ENCODE measurements at places on chromosomes 6 and 20.
A peak's percentile ranks its signal among the peaks of the same experiment; 100 is the strongest.

- no peak for DNase-seq
Measured at GRCh38 chr20:62601714-62602113, 40.6 kb upstream of the SLCO4A1 start.

GRCh38 chr6:30615958-30616810 is 859 bp downstream of the PPP1R10 start:
- DNase-seq, result no peak

GRCh38 chr6:158283304-158283980 is 28.8 kb upstream of the TULP4 start:
- no peak for DNase-seq

DNA sequence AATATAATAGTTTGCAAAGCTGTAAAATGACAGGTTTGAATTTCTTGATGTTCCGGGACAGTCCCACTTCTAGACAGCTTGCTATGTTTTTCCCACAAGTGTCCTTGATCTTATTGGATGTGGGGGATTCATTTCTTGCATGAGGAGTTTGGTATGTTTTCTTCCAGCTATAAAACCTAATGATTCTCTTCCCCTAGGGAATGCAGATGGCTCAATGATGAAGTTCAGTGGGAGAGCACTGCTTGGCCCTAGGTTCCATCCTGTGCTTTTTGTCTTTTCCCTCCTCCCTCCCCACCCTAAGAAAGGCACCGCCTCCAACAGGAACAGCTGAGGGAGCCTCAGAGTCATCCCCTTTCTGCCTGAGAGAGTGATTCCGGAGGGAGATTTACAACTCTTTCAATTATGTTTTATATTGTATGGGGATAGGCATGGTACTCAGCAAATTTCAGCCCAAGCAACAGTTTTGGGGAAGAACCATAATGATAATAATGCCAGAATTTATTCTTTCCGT is 149.2 kb downstream of the PHACTR1 start:
- no peak for DNase-seq

DNA sequence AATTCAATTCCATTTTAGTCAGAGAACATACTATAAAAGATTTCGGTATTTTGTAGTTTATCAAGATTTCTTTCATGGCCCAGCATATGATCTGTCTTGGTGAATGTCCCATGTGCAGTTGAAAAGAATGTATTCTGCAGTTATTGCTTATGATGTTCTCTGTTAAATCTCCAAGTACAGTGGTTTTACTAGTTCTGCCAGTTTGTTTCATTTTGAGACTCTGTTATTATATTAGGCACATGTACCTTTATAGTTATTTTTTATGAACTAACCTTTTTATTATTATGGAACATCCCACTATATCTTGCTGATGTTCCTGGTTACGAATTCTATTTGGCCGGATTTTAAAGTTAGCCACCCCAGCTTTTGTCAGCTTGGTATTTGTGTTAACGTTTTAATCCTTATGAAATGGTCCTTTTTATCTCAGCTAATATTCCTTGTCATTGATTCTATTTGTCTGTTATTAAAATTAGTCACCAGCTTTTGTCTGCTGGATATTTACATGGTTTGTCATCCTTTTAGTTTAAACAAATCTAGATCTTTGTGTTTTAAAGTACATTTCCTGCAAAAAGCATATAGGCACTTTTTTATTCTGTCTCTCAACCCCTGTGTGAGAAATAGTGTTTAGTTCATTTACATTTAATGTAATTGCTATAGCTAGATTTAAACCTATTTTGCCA is 48.9 kb downstream of the VTA1 start:
- DNase-seq, result no peak

- no peak for DNase-seq
Measured at GRCh38 chr20:61587681-61588289, 335.7 kb downstream of the CDH4 start.

- DNase-seq, result no peak
Measured at GRCh38 chr6:41914869-41915530, 5.9 kb downstream of the MED20 start.

GRCh38 chr6:101490857-101491256 is 97.3 kb downstream of the GRIK2 start:
- no peak for DNase-seq

DNA sequence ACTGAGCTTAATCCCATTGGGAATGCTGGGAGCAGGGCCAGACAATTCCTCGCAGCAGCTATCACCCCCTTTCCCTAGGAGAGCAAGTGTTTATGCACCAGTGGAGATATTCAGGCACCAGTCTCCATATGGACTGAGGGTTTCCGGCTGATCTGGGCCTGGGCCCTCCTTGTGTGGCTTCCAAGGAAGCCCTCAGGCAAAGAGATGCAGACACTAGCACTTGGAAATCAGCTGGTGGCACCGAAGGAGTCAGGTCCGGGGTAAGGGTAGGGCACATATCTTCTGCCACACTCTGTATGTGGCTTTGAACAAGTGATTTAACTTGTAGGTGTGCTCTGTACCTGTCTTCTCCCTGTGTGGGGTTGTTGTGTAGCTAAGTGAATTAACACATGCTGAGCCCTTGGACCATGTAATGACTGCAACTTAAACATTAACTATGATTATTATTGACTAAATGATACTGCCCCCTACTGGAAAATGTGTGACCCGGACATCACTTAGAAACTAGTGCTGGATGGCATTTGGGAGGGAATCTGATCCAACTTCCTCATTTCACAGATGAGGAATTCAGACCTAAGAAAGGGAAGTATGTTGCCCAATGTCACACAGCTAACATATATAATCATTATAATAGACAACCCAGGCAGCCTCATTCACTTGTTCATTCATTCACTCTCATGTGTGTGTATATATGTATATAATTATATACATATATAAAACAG is 19.3 kb upstream of the WFDC2 start:
- no peak for DNase-seq

DNA sequence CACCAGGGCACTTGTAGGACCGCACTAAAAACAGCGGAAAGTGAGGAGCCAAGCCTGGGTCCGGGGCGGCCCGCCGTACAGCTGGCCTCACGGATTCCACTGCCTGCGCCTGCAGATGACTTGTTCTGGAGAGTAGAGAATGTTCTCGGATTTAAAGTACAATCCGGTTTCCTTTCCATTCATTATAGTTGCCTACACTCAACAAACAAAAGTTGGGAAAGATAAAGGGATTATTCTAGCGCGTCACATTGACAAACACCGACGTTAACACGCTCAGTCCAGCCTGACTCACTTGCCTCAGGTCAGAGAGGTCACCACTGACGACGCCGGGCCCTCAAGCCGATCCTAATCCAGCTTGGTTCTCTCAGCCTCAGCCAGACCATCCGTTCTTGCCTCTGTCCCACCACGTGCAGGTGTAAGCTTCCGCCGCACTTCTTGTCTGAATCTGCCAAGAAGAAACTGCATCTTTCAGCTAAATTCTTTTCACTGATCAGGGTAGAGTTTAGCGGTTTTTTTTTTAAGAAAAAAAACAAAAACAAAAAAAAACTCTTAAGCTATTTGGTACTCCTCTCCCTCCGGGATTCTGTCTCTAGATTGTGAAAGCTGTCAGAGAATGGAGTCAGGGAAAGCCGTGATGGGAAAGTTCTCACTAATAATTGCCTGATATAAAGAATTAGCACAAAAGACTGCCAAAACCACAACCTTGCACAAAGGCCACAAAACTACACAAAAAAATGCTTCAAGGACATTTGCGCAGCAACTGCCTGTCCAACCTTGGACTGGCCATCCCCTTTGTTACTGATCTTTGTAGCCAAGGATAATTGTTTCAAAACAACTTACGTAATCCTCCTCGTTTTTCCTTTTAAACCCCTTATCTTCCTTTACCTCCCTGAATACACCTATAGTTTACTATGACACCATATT is 1.1 kb upstream of the PHF10 start:
- peak; percentile 2 for DNase-seq

DNA sequence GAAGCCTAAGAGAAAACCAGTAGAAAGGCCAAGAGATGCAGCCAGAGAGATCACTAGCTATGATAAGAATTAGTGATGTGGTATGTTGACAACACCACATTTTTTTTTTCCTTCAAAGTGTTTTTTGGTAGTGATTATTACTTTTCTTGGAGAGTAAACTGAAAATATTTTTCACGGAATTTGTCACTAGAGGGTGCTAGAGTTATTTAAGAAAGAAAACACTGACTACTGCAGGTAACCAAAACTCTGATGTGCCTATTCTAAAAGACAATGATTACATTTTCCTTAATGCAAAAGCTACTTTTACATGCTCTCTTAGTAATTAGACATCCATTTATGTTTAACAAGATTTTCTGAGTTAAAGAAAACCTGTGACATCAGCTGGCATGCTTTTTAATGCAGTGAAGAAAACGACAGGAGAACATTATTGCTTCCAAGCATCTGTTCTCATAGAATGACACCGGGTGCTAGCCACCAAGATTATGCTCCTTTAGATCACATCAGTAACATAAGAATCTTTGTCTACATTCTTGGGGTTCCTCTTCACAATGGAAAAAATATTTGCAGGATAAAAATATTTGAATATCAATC is 28.8 kb downstream of the RWDD2A start:
- DNase-seq, result no peak

GRCh38 chr20:48278961-48279481 is 493.7 kb upstream of the SULF2 start:
- DNase-seq, result no peak

DNA sequence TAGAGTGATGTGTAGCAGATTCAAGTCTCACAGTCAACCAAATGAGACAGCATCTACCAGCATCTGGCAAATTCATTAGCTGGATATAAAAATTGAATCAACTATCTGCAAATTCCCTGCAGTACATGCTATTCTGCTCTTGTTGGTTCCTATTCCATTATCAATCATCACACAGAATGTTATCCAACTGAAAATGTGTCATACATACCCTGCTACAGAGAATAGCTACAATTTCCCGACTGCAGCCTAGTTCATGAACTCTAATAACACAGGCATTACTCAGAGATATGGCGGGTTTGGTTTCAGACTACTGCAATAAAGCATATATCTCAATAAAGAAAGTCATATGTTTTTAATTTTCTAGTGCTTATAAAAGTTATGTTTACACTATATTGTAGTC is 78.4 kb downstream of the AHI1 start:
- DNase-seq, result no peak

- DNase-seq, result peak; percentile 5
Measured at GRCh38 chr6:169868458-169868857, 117.0 kb downstream of the ERMARD start.

GRCh38 chr6:81145506-81145905 is 607.0 kb downstream of the TENT5A start:
- no peak for DNase-seq

- DNase-seq, result no peak
Measured at GRCh38 chr20:50428097-50428828, 81.9 kb upstream of the PTPN1 start.

- DNase-seq, result no peak
Measured at GRCh38 chr6:91708534-91708933, 1121.7 kb upstream of the MAP3K7 start.

DNA sequence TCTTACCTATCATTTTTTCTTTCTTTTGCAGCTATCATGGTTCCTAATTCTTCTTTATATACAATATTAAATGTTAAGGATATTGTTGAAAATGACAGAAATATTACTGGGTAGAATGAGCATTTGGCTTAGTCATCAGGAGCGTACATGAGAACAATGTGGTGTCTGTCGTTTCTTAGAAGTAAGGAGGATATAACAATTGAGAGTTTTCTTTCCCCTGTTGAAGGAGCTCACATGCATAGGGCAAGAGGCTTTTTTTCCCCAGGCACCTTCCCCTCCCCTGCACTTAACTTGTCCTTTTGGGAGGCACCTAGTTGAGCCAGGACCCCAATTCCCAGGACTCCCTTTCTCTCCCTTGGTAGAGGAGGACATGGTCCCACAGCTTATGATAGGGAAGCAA is 25.0 kb downstream of the MC3R start:
- DNase-seq, result no peak

- no peak for DNase-seq
Measured at GRCh38 chr6:168507730-168508129, 66.7 kb downstream of the SMOC2 start.

GRCh38 chr20:43680981-43681380 is 14.1 kb downstream of the MYBL2 start:
- DNase-seq, result no peak

DNA sequence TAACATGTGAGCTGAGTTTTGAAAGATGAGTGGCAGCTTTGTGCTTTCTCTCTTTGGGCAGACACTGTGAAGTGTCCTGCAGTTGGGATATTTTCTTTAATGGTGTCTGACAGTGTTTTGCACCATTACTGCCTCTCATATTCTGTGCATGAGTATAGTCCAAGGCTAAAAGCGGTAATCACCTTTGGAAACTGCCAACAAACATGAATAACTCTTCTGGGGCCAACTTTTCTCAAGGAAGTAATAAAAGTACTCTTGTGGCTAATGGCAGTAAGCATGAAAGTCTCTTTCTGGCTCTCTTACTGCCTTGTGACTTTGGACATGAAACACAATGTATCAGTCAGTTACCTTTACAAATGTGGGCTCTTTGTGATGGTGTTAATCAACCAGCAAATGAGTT is 91.7 kb upstream of the SOX4 start:
- no peak for DNase-seq

- DNase-seq, result no peak
Measured at GRCh38 chr6:102660303-102660702, 1266.8 kb downstream of the GRIK2 start.

- DNase-seq, result no peak
Measured at GRCh38 chr20:19756761-19757486, 1.1 kb upstream of the RIN2 start.

DNA sequence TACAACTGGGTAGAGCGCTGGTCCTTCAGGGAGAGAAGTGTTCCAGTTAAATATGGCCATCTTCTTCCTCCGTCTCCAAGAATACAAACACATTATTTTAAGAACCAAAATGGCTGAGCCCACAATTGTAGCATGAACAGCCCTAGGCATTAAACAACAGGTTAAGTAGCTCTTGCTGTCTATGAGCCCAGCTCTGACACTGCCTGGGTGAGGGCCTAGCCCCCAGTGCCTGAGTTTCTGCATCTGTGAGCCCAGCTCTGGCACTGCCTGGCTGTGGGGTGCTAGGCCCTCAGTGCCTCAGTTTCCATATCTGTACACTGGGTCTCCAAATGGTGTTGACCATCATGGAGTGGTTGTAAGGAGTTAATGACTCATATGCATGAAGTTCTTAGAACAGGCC is 24.8 kb upstream of the DACT2 start:
- DNase-seq, result no peak

DNA sequence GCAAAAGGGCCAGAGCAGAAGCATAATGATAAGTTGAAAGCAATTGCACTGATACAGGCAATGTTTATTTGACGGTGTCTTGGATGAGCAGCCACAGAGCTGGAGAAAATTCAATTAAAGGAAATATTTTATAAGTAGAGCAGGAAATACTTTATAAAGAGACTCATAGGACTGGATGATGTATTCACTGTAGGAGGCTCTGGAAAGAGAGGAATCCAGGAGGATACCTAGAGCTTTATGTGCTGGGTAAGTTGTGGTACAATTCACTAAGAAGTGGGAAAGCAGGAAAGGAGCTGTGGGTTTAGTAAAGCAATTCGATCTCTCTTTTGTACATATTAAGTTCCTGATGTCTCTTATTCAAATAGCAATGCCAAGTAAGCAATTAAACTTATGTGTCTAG is 86.3 kb downstream of the C6orf118 start:
- no peak for DNase-seq

GRCh38 chr6:20069021-20069522 is 143.2 kb downstream of the MBOAT1 start:
- no peak for DNase-seq

- DNase-seq, result no peak
Measured at GRCh38 chr6:107102414-107102805, 12.9 kb downstream of the BEND3 start.

- peak; percentile 24 for DNase-seq
Measured at GRCh38 chr20:5448449-5449118, 131.8 kb upstream of the PROKR2 start.
